ENCODE measurements at places on chromosomes 5 and 9.

DNA sequence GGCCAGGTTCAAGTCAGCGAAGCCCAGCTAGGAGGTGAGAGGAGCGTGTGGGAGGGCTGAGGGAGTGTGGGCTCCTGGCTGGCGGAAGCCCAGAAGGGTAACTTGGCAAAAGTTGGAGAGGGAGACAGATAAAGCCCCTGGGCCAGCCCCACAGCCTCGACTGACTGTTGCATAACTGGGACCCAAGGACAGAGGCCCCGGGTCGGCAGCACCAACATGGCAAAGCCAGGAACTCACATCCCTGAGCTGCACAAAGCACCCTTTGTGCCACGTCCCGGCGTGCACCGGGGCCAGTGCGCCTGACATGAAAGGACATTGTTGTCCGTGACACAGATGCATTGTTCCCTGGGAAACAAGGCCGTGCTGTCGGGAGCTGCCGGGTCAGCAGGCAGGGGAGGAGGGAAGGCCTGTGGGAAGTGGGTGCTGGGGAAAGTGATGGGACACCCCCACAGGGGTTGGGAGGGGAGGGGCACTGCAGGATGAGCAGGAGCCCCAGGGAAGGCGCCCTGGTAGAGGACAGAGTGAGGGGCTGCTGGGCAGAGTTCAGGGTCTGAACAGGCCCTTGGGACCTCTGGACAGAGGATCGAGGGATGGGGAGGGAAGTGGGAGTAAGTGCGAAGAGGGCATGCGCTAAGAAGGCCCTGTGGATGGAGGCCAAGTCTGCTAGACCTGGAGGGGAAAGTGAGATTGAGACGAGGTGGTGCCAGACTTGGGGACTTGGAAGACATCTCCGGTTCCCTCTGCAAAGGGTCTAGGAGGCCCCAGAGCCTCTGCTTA, 13.0 kb upstream of the DPM2 start:
- no peak for DNase-seq

DNA sequence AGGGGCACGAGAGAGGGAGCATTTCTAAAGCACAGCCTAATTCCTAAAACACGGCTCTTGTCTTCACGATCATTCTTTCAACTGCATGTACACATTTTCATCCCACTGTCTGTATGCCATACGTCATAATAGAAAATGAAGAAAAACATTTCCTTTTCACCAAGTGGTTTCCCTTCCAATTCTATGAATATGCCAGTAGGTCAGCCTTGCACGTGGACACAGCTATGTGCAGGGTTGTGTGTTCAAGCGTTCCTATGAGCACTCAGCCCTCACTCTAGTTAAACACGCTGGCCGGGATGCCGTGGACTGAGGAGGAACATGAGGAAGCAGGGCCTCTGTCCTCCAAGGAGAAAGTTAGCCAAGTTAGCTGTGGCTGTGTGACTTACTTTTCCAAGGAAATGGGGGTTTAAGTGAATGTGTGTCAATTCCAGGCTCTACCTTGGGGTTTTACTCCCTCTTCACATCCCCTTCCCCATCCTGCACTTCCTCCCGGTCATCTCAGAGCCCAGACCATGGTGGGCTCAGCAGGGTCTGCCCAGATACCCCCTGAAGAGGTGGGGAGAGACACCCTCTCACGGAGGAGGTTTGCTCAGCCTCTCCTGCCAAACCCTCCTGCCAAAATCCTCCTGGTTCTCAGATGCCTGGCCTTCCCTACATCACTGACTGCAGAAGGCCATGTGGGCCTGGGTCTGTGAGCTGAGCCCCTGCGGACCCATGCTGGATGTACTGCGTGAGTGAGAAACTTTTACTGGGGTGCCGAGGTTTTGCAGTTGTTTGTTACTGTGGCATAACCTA, 230.6 kb downstream of the FSTL4 start:
- no peak for DNase-seq

GRCh38 chr5:56591081-56591480, 224.3 kb upstream of the MAP3K1 start:
- DNase-seq = no peak

DNA sequence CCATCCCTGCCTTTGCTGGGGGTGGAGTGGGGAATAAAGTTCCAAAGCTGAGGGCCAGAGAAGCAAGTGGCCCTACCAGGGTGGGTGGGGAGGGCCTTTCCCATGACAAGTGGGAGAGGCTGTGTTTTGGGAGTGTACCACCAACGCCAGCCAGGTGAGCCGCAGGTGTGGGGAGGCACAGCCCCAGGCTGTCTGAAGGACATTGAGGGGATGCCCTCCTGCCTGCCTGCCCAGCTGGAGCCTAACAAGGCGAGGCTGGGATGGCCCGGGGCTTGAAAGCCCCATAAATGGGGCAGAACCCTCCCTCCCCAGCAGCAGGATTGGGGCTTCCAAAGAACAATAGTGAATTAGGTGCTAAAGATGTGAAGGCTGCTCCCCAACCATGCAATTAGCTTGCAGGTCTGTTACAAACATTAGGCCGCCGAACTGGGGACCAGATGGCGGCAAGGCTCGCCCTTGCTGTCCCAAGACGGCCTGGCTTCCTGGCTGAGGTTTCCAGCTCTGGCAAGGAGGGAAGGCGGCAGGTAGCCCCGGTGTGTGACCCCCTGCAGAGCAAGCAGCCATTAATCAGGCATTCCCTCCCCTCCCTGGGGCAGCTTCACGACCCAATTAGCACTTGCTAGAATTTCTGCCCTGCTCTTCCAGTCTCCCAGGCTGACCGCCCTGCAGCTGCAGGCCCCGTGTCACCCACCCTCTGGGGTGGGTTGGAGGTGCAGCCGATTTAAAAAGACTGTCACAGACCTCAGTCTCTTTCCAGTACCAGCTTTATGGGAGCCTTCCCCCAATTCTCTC, 42.9 kb downstream of the FGF18 start:
- DNase-seq = no peak

DNA sequence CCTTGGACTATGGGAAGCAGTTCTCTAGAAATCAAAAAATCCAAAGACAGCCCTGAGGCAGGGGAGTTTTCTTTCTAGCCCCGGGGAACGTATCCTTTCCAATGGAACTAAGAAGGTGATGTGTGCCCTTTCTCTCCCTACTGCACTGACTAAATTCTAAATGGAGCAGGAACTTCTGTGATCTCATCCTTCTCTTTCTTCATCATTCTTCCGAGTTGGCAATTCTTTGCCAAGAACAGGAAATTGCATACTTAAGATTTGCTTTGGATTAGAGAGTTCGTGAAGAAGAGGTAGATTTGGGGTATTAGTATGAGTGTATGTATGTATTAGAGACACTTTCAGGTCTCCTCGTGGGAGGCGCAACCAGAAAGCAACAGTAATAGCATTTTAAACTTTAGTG, 178.0 kb upstream of the PIK3R1 start:
- no peak for DNase-seq

DNA sequence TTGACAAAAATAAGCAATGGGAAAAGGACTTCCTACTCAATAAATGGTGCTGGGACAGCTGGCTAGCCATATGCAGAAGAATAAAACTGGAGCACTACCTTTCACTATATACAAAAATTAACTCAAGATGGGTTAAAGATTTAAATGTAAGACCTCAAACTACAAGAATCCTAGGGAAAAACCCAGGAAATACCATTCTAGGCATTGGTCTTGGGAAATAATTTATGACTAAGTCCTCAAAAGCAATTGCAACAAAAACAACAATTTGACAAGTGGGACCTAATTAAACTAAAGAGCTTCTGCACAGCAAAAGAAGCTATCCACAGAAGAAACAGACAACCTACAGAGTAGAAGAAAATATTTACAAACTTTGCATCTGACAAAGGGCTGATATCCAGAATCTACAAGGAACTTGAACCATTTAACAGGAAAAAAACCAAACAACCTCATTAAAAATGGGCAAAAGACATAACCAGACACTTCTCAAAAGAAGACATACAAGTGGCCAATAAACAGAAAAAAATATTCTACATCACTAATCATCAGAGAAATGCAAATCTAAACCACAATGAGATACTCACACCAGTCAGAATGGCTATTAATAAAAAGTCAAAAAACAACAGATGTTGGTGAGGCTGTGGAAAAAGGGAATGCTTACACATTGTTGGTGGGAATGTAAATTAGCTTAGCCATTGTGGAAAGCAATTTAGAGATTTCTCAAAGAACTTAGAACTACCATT, 75.2 kb upstream of the CPEB4 start:
- DNase-seq = no peak

DNA sequence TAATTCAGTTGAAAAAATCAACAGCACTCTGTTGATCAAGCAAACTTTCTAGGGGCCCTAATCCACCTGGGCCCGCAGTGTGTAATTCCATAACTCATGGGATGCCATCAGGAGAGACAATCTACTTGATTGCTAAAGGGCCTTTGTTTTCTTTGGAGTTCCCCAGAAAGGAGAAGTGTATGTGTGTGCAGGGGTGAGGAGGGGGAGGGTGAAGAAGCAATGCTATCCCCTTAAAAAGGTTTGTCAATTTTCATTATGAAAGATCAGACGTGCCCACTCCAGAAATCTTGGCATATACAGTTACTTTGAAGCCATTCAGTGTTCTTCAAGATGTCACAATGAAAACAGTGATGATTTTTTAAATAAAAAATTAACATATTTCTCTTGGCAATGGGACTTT, 6.2 kb downstream of the PARP8 start:
- DNase-seq = no peak

DNA sequence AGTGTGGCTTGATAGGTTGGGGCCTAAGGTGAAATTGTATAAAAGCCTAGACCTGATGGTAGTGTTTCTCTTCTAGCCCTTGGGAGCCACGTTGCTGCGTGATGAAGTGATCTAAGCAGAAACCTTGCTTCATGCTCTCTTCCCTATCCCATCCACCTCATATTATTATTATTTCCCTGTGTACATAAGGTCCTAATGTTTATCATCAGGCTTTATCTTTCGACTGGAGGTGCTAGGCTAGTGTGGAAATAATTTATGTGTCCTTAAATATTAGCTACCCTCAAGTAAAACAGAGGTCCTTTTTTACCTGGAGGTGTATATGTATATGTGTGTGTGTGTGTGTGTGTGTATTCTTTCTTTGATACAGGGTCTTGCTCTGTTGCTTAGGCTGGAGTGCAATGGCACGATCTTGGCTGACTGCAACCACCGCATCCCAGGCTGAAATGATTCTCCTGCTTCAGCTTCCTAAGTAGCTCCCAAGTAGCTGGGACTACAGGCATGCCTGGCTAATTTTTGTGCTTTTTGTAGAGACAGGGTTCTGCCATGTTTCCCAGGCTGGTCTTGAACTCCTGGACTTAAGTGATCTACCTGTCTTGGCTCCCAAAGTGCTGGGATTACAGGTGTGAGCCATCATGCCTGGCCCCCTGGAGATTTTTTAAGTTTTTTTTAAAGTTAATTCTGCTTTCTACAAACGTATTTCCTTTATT, 3.7 kb downstream of the UGCG start:
- no peak for DNase-seq

DNA sequence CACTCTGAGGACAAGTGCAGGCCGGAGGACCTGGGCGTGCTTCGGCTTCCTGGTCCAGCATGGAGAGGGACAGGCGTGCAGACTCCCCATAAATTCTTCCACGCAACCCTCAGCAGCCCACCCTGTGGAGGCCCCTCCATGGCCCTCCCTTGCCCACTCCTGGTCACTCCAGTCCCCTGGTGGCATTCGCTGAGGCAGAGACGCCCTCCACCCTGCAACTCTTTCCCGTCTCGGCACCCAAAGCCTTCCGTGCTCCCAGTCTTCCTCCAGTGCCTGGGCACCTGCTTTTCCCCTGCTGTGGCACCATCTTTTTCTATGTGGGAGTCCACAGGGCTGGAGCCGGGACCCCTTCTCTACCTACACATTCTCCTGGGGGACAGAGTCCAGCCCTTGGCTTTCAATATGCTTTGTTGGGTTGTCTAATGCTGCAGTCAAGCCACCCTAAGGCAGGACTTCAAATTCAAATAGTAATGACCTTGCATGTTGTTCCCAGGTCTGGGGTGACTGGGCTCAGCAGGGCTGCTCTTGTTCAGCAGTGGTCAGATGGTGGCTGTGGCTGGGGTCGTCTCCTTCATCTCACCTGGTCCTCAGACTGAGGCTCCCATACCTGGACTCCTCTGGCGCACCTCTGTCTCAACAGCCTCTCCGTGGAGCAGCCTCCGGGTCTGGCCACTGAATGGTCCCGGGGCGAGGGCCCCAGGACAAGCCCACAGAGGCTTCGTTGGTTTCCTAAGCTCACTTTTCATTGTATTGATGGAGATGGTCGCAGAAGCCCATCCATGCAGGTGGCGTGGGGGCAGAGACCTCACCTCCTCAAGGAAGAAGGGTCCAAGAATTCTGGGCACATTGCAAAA, 15.2 kb downstream of the MRPL36 start:
- DNase-seq = no peak

GRCh38 chr5:181114844-181115778, 15.9 kb downstream of the OR2V1 start:
- DNase-seq = no peak

DNA sequence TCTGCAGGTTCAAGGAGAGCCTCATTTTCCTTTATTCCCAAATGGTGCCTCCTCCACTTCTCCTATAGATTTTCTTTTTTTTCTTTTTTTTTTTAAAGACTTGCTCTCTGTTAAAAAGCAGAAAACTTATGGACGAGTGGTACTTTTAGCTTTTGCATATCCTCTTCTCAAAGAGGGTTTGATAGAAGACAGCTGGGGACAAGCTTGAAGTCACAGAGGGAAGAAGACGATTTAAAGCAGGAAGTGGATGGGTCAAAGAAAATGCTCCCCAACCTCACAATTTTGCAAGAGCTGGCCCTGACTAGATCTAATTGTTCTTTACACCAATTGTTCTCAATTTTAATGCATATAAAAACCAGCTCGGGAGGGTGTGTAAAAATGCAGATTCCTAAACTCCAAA, 48.9 kb downstream of the APBA1 start:
- DNase-seq = no peak

GRCh38 chr5:58770136-58770535, 187.3 kb downstream of the RAB3C start:
- no peak for DNase-seq

DNA sequence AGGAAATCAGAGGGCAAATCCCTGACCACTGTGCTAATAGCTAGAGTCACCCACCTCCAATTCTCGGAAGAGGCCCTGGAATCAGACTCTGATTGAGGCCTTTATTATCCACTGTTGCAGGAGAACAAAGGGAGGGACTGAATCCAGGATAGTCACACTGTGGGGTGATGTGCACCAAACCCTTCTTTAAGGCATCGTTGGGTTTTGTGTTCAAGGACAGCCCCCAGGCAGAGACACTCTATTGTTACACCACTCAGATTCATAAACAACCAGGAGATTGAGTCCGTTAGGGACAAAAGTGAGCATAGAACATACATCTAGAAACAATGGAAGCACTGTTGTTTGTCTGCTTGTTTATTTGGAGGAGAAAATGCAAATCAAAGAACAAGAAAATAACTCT, 124.6 kb upstream of the TBCA start:
- no peak for DNase-seq

GRCh38 chr9:21434202-21435014, 5.8 kb upstream of the IFNA1 start:
- DNase-seq = peak; percentile 12

DNA sequence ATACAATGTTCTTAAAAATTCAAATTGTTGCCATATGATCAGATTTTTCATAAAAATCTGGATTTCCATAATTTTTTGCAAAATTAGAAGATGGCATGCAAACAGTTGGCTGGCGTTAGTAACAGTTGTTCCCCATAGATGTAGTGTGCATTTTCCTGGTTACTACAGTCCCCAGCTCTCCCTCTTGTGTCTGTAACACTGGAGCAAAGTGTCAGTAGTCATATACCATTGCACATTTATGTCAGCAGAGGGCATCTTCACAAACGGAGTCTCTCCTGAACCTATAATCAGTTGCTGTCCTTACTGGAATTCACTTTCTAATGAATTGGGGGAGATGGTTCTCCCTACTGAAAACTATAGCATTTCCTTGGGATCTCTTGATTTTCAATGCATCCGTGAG, 44.7 kb upstream of the DMAC1 start:
- peak; percentile 22 for DNase-seq
